Upper lobe of right lung (tissue), 1 donor: ENCODE measurements at places on chromosomes 16 and 17. TPM values are rescaled to one million over a fixed set of nuclear protein-coding genes. Genes with fewer than 3 reads are reported as not detected.
A peak's percentile ranks its signal among the peaks of the same experiment; 100 is the strongest.

DNA sequence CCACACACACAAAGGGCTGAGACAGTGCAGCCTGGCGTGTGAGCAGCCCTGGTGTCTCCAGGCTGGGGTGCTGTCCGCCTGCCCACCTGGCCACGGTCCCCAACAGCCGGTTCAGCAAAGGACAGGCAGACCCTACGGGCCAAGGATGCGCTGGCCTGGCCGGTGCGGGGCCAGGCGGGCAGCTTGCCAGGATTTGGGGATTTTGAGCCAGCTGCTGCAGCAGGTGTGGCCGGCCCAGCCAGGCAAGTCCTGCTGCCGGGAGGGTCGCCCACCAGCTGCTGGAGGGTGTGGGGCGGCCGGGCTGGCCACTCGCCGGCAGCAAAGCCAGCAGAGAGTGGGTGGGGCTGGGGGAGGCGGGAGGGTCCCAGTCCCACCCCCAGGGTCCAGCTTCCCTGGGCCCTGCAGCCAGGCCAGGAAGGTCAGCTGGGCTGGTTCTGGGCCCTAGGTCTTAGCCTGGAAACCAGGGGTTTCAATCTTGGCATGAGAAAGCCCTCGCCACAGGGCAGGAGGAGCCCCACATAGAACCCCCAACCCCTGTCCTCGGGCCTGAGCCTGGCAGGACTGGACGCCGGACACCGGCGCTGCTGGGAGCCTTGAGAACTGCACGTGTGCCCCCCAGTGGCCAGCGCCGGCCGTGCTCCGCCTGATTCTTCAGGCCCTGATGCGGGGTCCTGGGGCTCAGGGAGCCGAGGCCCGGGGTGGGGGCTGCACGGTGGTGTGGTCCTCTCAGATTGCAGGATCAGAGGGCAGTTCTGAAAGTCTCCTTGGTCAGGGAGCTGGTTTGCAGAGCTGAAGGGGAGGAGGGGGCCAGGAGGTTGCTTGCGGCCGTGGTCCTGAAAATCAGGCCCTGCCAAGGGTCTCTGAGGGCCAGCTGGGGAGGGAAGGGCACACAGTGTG, 17.6 kb upstream of the SSTR5 start:
- H3K4me3 ChIP-seq: no peak overlapping the region
- no peaks in the 10 kb centered on the region for H3K36me3 ChIP-seq
- H3K27ac ChIP-seq: no peak overlapping the region
- DNase-seq: peak; percentile 78
- H3K27me3 ChIP-seq: peaks cover 23% of the 10 kb centered on the region

- H3K4me3 ChIP-seq: peak overlapping the region; percentile 75
- no peaks in the 10 kb centered on the region for H3K36me3 ChIP-seq
- H3K27ac ChIP-seq: no peak overlapping the region
- H3K4me1 ChIP-seq: peaks cover 25% of the 10 kb centered on the region
- no peak for DNase-seq
- no peaks in the 10 kb centered on the region for H3K27me3 ChIP-seq
These were observed 996 bp downstream of the SLC25A10 start for GRCh38 chr17:81713004-81713555.

- H3K4me1 ChIP-seq: peaks cover 20% of the 10 kb centered on the region
- no peak overlapping the region for H3K4me3 ChIP-seq
- DNase-seq: no peak
- peak overlapping the region; percentile 31 for H3K27ac ChIP-seq
These were observed 4.0 kb upstream of the KAT8 start for GRCh38 chr16:31113121-31114120.

GRCh38 chr17:9356488-9356911, 219.1 kb downstream of the STX8 start:
- peaks cover 7% of the 10 kb centered on the region for H3K4me1 ChIP-seq
- H3K27me3 ChIP-seq: no peaks in the 10 kb centered on the region
- H3K27ac ChIP-seq: no peak overlapping the region
- no peak overlapping the region for H3K4me3 ChIP-seq

- peak; percentile 85 for DNase-seq
- H3K27ac ChIP-seq: peak overlapping the region; percentile 90
- peaks cover 34% of the 10 kb centered on the region for H3K4me1 ChIP-seq
These were observed 11.9 kb downstream of the TBX2 start for GRCh38 chr17:61411261-61412142.

DNA sequence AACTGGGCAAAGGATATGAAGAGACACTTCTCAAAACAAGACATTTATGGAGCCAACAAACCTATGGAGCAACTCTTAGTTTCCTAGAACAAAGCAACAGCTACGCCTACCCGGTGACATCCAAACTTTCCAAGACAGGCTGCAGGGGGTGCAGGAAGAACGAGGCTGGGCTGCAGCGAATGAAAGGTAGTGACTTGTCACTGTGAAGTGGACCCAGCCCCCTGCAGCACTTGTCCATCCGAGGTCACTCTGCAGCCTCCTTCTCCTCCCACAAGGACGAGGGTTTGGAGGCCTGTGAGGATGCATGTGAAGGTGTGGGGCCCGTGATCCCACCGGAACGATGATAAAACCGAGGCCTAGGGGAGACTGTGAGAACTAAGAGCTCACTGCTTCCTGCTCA, 192.6 kb upstream of the RPL38 start:
- no peak overlapping the region for H3K27ac ChIP-seq
- DNase-seq: no peak
- H3K4me3 ChIP-seq: no peak overlapping the region
- H3K4me1 ChIP-seq: no peaks in the 10 kb centered on the region

DNA sequence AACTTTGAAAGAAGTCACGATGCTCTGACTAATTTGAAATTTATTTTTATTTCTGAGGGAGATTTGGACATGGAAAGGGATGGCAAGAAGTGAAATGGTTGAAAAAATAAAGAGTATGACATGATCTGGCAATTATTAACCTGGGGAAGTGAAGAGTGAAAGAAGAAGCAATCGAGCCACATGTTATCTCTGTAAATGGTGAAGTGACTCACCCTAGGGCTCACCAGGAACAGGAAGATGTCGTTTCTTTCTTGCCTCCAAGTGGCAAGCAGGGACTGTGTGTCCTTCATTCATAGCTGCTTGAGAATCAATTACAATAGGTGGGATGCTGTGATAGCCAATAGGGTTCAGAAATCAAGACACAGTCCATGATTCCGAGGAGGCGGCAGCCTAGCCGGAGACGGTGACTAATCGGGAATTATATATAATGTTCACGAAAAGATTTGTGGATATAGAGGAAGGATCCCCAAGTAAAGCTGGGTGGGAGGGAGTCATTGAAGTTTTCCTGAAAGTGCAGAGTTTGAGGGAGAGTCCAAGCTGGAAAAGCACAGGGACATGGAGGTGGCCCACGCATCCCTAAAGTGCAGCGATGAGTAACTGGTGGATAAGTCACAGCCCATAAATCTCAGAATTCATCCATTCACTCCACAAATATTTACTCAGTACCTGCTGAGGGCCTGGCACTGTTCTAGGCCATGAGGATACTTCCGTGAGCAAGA, 18.2 kb upstream of the KRT20 start:
- H3K36me3 ChIP-seq: no peaks in the 10 kb centered on the region
- no peak overlapping the region for H3K27ac ChIP-seq
- no peak overlapping the region for H3K4me3 ChIP-seq
- H3K4me1 ChIP-seq: no peaks in the 10 kb centered on the region

DNA sequence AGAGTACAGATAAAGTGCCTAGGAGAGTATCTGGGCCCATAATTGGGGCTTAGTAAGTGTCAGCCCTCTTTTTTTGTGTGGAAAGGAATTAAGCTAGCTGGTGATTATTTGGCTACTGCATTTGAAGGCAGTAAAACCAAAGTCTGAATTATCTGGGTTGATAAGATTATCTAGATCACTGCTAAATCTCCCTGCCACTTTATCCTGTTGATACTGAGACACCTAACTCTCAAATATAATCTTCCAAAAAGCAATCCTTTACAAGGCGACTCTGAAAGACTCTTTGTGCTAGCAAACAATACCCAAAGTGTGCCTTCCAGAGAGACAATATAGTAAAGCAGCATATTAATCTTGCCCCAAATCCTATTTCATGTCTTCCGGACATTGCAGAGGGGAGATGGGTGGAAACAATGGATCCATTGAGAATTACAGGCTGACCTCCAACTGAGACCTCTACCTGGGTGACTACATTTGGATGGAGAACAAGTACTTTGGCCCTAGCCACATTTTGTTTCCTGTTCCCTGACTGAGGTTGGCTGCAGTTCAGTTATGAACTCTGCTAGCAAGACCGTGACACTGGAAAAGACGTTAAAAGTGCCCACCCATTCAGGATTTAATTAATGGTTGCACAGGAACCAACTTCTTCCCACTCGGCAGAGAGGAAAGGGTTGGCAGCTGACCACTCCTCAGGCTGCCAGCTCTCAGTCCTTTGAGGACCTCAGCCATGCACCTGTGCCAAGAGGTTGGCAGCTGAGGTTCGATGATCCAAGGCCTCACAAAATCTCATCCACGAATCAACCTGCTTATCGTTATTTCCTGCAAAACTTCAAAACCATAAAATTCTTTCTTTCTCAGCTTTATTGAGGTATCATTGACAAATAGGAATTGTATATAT, 72.6 kb downstream of the SYCE1L start:
- H3K36me3 ChIP-seq: no peaks in the 10 kb centered on the region
- no peak overlapping the region for H3K4me3 ChIP-seq
- H3K27me3 ChIP-seq: no peaks in the 10 kb centered on the region
- no peaks in the 10 kb centered on the region for H3K4me1 ChIP-seq
- H3K27ac ChIP-seq: no peak overlapping the region

DNA sequence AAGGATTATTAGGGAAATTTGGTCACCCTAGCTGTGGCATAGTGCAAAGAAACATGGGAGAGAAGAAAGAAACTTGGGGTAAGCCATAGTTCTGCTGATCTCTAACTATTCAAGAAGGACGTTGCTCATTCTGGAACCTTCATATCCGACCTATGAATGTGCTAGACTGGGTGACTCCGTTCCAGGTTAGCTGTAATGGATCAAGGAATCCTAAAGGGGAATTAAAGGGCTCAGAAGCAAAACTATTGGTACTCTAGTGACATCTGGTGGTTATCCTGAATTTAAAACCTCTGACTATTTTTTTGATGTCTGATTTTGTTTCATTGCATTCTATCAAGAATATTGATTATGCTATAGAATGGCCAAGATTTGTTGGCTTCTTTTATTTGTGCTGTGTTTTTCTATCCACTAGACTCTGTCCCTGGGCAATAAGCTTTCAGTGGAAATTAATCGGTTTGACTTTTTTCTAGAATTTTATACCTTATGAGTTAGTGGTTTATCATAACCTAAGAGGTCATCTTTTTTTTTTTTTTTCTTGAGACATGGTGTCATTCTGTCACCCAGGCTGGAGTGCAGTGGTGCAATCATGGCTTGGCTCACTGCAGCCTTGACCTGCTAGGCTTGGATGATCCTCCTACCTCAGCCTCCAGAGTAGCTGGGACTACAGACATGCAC, 19.5 kb downstream of the PCTP start:
- no peaks in the 10 kb centered on the region for H3K4me1 ChIP-seq
- H3K27ac ChIP-seq: peak overlapping the region; percentile 13
- no peak for DNase-seq
- H3K4me3 ChIP-seq: no peak overlapping the region

GRCh38 chr17:69749911-69750310, 325.1 kb upstream of the KCNJ16 start:
- no peaks in the 10 kb centered on the region for H3K36me3 ChIP-seq
- H3K27me3 ChIP-seq: no peaks in the 10 kb centered on the region
- no peaks in the 10 kb centered on the region for H3K4me1 ChIP-seq
- no peak overlapping the region for H3K27ac ChIP-seq

PTGES3L gene
- total RNA-seq: 0.38 TPM

FKBP10 gene
- 34.5 TPM for total RNA-seq
